T-cell (primary cell): ENCODE measurements at places on chromosomes 5 and 9. TPM values are rescaled to one million over a fixed set of nuclear protein-coding genes. Genes with fewer than 3 reads are reported as not detected.

The FOXD4L3 gene
- total RNA-seq, result not detected

The PCDHGB5 gene
- 0.39 TPM for total RNA-seq

The GFI1B gene
- 0.67 TPM for total RNA-seq

GRCh38 chr5:117207088-117207668, 632.6 kb upstream of the SEMA6A start:
- DNase-seq, result no peak
- H3K27ac ChIP-seq, result no peak overlapping the region
- H3K4me3 ChIP-seq, result no peak overlapping the region
- H3K4me1 ChIP-seq, result no peaks in the 10 kb centered on the region

GRCh38 chr5:55308254-55308836, 556 bp downstream of the MTREX start:
- DNase-seq, result no peak
- peak overlapping the region; percentile 99 for H3K4me3 ChIP-seq
- H3K27ac ChIP-seq, result peak overlapping the region; percentile 92
- no peaks in the 10 kb centered on the region for H3K36me3 ChIP-seq
- H3K4me1 ChIP-seq, result peaks cover 47% of the 10 kb centered on the region

DNA sequence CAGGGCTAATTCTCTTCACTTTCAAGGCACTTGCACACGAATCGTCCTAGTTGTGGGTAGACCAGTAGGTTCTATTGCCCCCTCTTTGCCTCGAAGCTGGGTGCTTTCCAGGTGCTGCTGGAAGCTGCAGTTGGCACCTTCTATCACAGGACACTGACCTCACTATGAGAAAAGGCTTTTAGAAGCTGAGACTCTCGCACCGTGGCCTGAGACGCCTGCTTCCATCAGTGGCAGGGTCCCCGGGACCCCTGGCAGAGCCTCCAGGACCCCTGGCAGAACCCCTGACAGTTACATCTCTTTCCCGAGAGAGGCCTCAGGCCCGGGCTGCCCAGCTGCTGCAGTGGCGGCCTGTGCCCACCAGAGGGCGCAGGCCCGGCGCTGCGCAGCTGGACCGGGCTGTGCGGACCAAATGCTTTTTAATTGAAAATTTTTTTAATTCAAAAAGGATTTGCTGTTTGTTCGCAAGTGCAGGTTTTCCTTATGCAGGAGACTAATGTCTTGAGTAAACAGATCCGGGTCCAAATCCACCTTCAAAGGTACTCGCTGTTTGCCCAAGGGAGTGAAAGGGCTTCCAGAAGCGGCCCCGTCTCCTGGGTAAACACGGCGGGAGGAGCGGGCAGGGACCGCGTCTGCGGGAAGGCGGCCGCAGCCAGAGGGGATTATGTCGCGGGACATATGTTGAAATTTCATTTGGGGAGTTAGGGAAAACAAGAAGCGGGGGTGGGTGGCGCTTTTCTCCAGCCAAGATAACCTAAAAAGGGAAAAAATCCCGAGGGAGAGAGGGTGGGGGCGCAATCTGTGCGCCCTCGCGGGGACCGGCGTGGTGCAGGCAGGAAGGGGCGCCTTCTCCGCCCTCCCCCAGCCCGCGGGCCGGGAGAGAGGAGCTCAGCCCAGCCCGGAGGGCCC, 114.5 kb upstream of the LMX1B start:
- H3K36me3 ChIP-seq, result peaks cover 6% of the 10 kb centered on the region
- peaks cover 23% of the 10 kb centered on the region for H3K27me3 ChIP-seq
- peak; percentile 45 for DNase-seq
- H3K27ac ChIP-seq, result no peak overlapping the region
- peak overlapping the region; percentile 34 for H3K4me3 ChIP-seq
- H3K4me1 ChIP-seq, result no peaks in the 10 kb centered on the region

- H3K27ac ChIP-seq, result no peak overlapping the region
- no peak for DNase-seq
- no peak overlapping the region for H3K4me3 ChIP-seq
Observed at GRCh38 chr9:76729116-76729515, 35.1 kb upstream of the PCA3 start.
